ENCODE measurements at places on chromosomes 4 and X.

- H3K36me3 ChIP-seq = peaks cover 26% of the 10 kb centered on the region
- no peaks in the 10 kb centered on the region for H3K27me3 ChIP-seq
- H3K27ac ChIP-seq = no peak overlapping the region
- H3K4me1 ChIP-seq = no peaks in the 10 kb centered on the region
Observed at GRCh38 chr4:105683038-105683437, 25.5 kb downstream of the INTS12 start.

GRCh38 chr4:40301603-40302002 is 33.5 kb upstream of the CHRNA9 start:
- peaks cover 76% of the 10 kb centered on the region for H3K4me1 ChIP-seq
- H3K4me3 ChIP-seq = peak overlapping the region; percentile 45
- H3K27me3 ChIP-seq = no peaks in the 10 kb centered on the region
- DNase-seq = peak; percentile 70

- no peaks in the 10 kb centered on the region for H3K36me3 ChIP-seq
- no peaks in the 10 kb centered on the region for H3K27me3 ChIP-seq
- no peaks in the 10 kb centered on the region for H3K4me1 ChIP-seq
- no peak overlapping the region for H3K4me3 ChIP-seq
- DNase-seq = no peak
- H3K27ac ChIP-seq = no peak overlapping the region
Observed at GRCh38 chr4:124964251-124964650, 251.7 kb upstream of the ANKRD50 start.

GRCh38 chr4:37779896-37780295 is 46.6 kb upstream of the PGM2 start:
- H3K36me3 ChIP-seq = no peaks in the 10 kb centered on the region
- H3K4me3 ChIP-seq = no peak overlapping the region
- H3K4me1 ChIP-seq = peaks cover 11% of the 10 kb centered on the region
- DNase-seq = no peak

- no peak overlapping the region for H3K27ac ChIP-seq
- DNase-seq = no peak
- no peaks in the 10 kb centered on the region for H3K36me3 ChIP-seq
- H3K4me1 ChIP-seq = no peaks in the 10 kb centered on the region
Observed at GRCh38 chr4:65589921-65590320, 80.4 kb downstream of the EPHA5 start.

DNA sequence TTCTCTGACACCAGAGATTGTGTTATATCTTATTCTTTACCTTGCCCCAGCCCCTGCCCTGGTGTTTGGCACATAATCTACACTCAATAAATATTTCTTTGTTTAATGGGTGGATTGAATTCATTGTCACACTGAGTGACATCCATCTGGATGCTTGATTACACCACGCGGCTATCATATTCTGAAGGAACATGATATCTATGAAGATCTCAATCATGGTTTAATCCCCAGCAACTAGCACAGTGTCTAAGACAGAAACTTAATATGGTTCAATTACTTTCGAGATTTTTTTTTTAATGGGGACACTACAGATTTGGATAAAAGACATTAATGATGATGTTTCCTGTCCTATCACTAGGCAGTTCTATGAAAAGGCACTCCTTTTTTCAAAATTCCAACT is 246.3 kb downstream of the PALLD start:
- no peak overlapping the region for H3K4me3 ChIP-seq
- no peak for DNase-seq
- H3K36me3 ChIP-seq = no peaks in the 10 kb centered on the region
- H3K27ac ChIP-seq = no peak overlapping the region
- peaks cover 21% of the 10 kb centered on the region for H3K27me3 ChIP-seq

GRCh38 chr4:164748375-164748774 is 5.6 kb upstream of the SMIM31 start:
- H3K4me3 ChIP-seq = no peak overlapping the region
- no peaks in the 10 kb centered on the region for H3K36me3 ChIP-seq
- peaks cover 2% of the 10 kb centered on the region for H3K27me3 ChIP-seq
- H3K4me1 ChIP-seq = no peaks in the 10 kb centered on the region
- no peak overlapping the region for H3K27ac ChIP-seq
- no peak for DNase-seq

GRCh38 chr4:72641611-72642010 is 72.6 kb upstream of the ADAMTS3 start:
- H3K27ac ChIP-seq = no peak overlapping the region
- H3K4me1 ChIP-seq = no peaks in the 10 kb centered on the region

- peaks cover 7% of the 10 kb centered on the region for H3K4me1 ChIP-seq
- no peaks in the 10 kb centered on the region for H3K27me3 ChIP-seq
- H3K27ac ChIP-seq = no peak overlapping the region
- no peak for DNase-seq
- H3K4me3 ChIP-seq = no peak overlapping the region
Observed at GRCh38 chr4:1018147-1019020, 7.0 kb downstream of the FGFRL1 start.

DNA sequence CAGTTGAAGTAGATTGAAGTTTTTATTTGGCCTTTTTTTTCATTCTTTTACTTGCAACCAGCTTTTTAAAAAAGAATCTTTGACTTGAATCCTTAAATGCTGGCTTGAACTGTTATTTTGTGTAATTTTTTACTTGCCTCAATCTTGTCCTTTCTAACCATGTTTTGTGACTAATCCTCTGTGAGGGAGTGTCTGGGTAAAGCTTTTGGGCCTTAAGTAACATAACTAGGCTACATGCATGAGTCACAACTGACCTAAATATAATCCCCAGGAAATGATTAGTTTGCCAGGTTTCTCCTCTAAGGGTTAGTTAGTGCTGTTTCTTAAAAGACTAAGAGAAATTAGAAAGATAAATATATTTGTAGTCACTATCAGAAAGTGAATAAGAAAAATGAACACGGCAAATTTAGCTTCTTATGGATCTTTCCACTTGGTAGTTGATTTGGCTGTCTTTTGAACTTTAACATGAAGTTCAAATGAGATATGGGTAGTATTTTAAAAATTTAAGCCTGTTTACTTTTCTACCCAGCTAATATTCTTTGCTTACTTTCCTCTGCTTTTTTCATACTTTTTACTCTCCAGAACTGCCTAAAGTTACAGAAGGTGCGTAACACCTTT is 13.0 kb downstream of the EXOC1 start:
- H3K4me1 ChIP-seq = peaks cover 25% of the 10 kb centered on the region
- no peak overlapping the region for H3K4me3 ChIP-seq
- no peak for DNase-seq
- peaks cover 46% of the 10 kb centered on the region for H3K36me3 ChIP-seq

GRCh38 chr4:108849611-108850168 is 86.8 kb upstream of the ETNPPL start:
- peak; percentile 36 for DNase-seq
- peaks cover 35% of the 10 kb centered on the region for H3K4me1 ChIP-seq
- H3K4me3 ChIP-seq = peak overlapping the region; percentile 2
- peaks cover 8% of the 10 kb centered on the region for H3K27me3 ChIP-seq
- peak overlapping the region; percentile 61 for H3K27ac ChIP-seq
- peaks cover 3% of the 10 kb centered on the region for H3K36me3 ChIP-seq

DNA sequence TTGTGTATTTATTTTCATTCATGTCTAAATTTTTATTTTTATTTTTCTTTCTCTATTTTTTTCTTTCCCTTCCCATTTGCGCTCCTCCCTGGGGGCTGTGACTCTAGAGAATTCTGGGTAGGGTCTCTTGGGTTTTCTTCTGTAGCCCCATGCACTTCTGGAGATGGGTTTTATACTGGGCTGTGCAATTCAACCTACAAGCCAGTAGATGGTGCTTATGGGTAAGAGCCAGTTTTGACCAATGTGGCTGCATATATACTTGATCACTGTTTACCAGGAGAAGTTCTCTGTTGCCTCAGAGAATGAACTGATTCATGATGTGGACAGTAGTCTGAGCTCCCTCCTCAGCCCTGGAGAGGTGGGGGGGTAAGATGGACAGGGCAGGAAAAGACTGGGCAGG is 614.6 kb downstream of the PCDH19 start:
- DNase-seq = no peak
- H3K27me3 ChIP-seq = no peaks in the 10 kb centered on the region
- H3K4me1 ChIP-seq = no peaks in the 10 kb centered on the region
- H3K4me3 ChIP-seq = no peak overlapping the region

DNA sequence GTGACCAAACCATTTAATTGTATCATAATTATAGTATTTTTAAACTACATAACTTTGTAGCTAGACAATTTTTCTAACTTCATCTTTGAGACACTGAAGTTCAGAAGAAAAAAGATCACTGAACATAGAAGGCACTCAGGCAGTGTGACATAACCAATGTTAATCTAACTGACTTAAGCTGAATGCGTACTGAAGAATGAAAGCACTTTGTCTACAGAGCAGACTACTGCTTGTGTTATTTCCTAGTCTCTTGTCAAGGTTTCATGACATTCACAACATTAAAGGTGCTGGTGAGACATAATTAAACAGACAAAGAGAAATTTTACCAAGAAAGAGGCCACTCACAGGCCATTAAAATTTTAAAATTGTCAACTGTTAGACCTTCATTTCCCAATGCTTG is 13.5 kb downstream of the AMMECR1 start:
- no peak for DNase-seq

GRCh38 chrX:30577362-30577991 is at the start of gene TASL:
TSS of gene TASL (minus strand) at chrX:30577766. CDS start at chrX:30560355, 17,411 bp downstream.
- peaks cover 18% of the 10 kb centered on the region for H3K4me1 ChIP-seq
- H3K27ac ChIP-seq = peak within 1 kb of the TSS; percentile 95
- H3K27me3 ChIP-seq = no peaks in the 10 kb centered on the region

DNA sequence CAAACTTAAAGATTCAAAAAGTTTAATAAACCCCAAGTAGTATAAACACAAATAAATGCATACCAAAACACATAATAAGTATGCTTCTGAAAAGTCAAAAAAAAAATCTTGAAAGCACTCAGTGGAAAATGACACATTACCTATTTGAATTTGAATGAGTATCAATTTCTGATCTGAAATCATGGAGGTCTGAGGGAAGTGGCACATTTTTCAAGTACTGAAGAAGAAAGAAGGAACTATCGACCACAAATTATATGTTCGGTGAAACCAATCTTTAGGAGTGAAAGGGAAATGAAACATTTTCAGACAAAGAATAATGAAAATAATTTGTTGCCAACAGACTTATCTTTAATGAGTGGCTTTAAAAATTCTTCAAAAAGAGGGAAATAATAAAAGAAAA is 12.1 kb upstream of the F9 start:
- no peaks in the 10 kb centered on the region for H3K4me1 ChIP-seq
- no peak for DNase-seq
- no peaks in the 10 kb centered on the region for H3K27me3 ChIP-seq
- H3K27ac ChIP-seq = no peak overlapping the region
- no peak overlapping the region for H3K4me3 ChIP-seq

- H3K4me1 ChIP-seq = no peaks in the 10 kb centered on the region
- H3K27me3 ChIP-seq = no peaks in the 10 kb centered on the region
- no peak overlapping the region for H3K4me3 ChIP-seq
- no peak for DNase-seq
- H3K36me3 ChIP-seq = no peaks in the 10 kb centered on the region
Observed at GRCh38 chrX:69424161-69424560, 80.0 kb upstream of the NALF2 start.

GRCh38 chr4:68183417-68183816 is 53.7 kb upstream of the TMPRSS11F start:
- no peak overlapping the region for H3K27ac ChIP-seq
- DNase-seq = no peak
- peaks cover 2% of the 10 kb centered on the region for H3K27me3 ChIP-seq
- no peak overlapping the region for H3K4me3 ChIP-seq
- no peaks in the 10 kb centered on the region for H3K36me3 ChIP-seq
- H3K4me1 ChIP-seq = no peaks in the 10 kb centered on the region

GRCh38 chr4:6388713-6389112 is 83.7 kb downstream of the PPP2R2C start:
- H3K27me3 ChIP-seq = peaks cover 9% of the 10 kb centered on the region
- H3K4me1 ChIP-seq = peaks cover 4% of the 10 kb centered on the region
- no peak for DNase-seq
- H3K27ac ChIP-seq = no peak overlapping the region
- H3K36me3 ChIP-seq = no peaks in the 10 kb centered on the region
- no peak overlapping the region for H3K4me3 ChIP-seq

- H3K4me1 ChIP-seq = no peaks in the 10 kb centered on the region
- H3K4me3 ChIP-seq = no peak overlapping the region
- H3K27me3 ChIP-seq = no peaks in the 10 kb centered on the region
- DNase-seq = no peak
Observed at GRCh38 chr4:1033840-1034551, 22.6 kb downstream of the FGFRL1 start.

- H3K4me1 ChIP-seq = no peaks in the 10 kb centered on the region
- H3K27me3 ChIP-seq = no peaks in the 10 kb centered on the region
- H3K27ac ChIP-seq = no peak overlapping the region
- no peak for DNase-seq
- no peaks in the 10 kb centered on the region for H3K36me3 ChIP-seq
- no peak overlapping the region for H3K4me3 ChIP-seq
Observed at GRCh38 chrX:115462406-115462805, 98.6 kb upstream of the PLS3 start.

DNA sequence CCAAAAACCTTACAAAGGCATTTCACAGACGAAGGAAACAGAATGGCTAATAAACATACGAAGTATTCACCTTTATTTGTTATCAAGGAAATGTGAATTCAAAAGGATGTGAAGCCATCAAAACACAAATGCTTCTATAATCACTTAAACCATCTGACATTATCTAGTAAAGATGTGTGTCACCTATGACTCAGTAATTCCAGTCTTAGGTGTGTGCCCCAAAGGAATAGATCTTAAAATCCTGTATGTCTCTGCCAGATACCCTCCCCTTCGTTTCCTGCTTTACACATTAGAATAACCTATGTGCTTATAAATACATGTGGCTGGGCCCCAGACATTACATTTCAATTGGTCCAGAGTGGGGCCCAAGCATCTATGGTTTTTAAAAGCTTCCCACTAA is 41.8 kb upstream of the CEP135 start:
- peaks cover 12% of the 10 kb centered on the region for H3K4me1 ChIP-seq
- no peak for DNase-seq
- no peaks in the 10 kb centered on the region for H3K27me3 ChIP-seq
- no peak overlapping the region for H3K4me3 ChIP-seq

- peaks cover 27% of the 10 kb centered on the region for H3K36me3 ChIP-seq
- no peak overlapping the region for H3K27ac ChIP-seq
- no peaks in the 10 kb centered on the region for H3K4me1 ChIP-seq
- DNase-seq = no peak
- H3K4me3 ChIP-seq = no peak overlapping the region
Observed at GRCh38 chrX:131741103-131741581, 197.3 kb downstream of the OR13H1 start.

DNA sequence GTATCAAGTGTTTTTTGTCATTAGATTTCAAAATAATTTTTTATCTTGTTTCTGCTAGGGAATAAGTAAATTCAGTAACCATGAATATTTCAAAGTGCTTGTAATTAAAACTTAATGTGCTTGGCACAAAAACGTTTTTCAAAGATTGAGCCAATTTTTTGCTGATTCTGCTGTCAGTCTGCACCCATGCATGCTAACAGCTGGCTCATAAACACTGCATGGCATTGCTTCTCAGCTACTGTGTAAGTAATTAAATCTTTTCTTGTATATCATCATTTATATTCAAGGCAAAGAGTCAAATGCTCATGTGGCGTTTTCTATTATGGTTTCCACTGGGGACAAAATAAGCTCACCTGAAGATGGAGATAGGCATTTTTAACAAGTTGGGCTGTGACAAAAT is 66.8 kb upstream of the SPANXN2 start:
- H3K27me3 ChIP-seq = no peaks in the 10 kb centered on the region
- H3K4me3 ChIP-seq = no peak overlapping the region
